ENCODE measurements at places on chromosomes 13 and 19.

DNA sequence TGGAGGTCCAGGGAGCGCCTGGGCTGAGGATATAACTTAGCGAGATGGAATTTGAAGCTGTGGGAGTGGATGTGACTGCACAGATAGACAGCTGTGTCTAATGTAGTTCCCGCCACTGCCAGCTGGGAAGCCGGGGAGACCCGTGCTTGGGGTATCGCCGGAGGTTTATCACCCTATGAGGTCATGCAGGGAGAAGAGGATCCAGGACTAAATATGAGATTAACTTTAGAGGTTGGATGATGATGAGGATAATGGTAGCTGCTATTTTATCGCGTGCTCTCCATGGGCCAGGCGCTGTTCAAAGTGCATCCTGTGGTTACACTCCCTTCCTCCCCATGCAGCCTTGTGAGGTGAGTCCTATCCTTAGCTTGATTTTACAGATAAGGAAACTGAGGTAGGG, 19.9 kb downstream of the SSC5D start:
- no peak for DNase-seq

GRCh38 chr13:106471957-106472543, 63.4 kb downstream of the EFNB2 start:
- no peak for DNase-seq

- DNase-seq = no peak
Observed at GRCh38 chr13:25249001-25249543, 38.2 kb downstream of the MTMR6 start.

DNA sequence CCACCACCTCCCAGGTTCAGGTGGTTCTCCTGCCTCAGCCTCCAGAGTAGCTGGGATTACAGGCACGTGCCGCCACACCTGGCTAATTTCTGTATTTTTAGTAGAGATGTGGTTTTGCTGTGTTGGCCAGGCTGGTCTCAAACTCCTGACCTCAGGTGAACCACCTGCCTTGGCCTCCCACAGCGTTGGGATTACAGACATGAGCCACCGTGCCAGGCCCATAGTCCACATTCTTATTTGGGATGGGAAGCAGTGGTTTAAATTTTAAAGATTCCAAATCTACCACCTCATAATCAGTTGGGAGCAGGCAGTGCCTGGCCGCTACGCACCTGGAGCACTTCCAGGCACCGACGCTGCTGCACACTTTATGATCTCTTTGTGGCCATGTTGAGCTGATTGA, 160.6 kb upstream of the SOX1 start:
- DNase-seq = no peak

DNA sequence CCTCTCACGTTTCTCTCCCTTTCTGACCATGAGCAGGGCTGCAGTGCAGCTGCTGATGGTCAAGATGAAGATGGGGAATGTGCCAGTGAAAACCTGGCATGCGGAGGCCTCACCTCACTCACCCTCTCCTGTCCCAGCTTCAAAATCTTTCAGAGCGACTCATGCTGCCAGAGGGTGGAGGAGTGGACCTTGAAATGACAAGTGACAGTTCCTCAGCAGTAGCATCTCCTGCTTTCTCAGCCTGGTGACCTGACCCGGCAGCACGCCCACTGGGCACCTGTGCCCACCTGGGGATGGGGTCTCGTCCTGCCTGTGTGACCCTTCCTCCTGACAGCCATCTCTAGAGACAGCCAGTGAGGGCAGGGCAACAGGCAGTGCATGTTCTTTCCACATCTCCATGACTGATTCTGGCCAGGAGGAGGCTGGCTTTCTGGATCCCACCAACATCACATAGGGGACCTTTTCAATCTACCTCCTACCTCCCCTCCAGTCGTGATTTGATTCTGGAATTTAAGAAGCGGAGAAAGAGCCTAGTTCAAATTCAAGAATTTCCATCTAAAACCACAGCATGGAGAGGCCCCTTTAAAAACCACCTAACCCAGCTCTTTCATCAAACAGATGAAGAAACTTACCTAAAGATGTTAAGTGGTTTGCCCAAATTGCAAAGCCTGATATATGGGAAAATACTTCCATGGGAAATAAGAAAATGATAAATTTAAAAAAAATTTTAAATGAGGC, 45.8 kb downstream of the RFX2 start:
- DNase-seq = no peak

DNA sequence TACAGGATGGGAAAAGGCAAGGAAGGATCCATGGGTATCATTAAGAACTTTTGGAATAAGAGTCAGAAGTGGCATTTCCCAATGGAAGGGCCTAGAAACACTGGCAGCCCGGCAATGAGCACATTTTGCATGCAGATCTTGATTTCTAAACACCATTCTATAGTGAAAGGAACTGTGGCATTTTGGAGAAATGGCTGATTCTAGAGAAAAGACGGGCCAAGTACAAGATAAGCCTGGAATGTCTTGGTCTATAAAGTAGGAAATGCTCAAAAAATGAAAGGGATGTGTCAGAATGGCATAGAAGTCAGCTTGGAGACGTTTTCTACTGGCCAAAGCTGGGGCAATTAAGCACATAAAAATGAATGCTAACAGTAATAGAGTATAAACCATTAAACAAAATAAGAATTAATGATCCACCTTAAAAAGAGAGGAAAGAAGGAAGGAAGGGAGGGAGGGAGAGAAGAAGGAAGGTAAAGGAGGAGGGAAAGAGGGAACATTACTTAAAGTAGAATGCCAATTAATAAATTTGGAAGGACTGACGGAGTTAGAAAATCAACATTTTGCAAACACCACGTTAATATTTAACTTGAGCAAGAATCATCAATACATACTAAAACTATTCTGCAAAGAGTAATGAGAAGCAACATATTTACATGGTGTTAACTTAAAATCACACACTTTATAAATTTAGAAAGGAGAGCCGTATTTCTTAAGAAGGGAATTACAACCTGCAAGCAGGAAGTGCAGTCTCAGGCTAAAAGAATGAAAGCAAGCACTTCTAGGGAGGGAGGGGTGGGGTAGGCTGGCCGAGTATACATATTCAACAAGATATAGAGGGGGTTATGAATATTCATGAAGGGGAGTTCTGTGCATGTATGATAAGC, 78.9 kb downstream of the ANKRD10 start:
- no peak for DNase-seq

DNA sequence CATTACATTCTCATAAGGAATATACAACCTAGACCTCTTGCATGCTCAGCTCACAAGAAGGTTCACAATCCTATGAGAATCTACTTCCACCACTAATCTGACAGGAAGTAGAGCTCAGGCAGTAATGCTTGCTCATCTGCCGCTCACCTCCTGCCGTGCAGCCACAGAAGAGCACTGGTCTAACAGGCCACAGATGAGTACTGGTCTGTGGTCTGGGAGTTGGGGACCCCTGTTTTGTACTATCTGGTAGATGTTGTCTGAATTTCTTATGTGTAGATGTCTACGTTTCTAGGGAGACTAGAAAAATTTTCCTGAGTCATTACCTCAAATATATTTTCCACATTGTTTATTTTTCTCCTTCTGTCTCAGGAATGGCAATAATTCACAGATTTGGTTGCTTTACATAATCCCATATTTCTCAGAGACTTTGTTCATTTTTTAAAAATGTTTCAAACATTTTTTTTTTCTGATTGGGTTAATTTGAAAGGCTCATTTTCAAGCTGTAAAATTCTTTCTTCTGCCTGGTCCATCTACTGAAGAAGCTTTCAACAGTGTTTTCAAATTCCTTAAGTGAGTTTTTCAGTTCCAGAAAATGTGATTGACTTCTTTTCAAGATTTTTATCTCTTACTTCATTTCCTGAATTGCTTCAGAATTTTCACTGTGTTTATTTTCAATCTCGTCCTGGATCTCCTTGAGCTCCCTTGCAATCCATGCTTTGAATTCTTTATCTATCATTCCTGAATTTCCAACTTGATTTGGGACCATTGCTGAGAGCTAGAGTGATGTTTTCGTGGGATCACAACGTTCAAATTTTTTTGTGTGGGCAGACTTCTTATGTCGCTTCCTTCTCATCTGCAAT, 1322.2 kb downstream of the PCDH9 start:
- DNase-seq = no peak

DNA sequence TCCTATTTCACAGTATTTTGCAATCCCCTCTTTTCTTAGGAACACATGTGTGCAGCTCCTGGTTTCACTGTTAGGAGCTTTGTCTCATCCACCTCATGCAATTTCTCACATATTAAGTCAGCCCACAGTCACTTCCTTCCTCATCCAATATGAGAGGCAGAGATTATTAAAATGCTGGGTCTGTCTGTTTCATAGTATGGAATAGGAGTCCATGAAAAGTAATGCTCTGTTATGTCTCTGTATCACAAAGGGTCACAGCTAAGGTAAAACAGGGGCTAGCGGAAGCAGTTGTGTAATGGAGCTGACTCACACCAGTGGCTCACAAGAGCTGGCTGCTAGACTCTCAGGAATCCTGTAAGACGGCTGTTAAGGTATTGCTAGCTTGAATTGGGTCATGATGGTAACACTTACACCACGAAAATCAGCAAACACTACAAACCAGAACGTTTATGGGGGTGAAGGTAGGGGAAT, 216.5 kb downstream of the EFNB2 start:
- DNase-seq = no peak

DNA sequence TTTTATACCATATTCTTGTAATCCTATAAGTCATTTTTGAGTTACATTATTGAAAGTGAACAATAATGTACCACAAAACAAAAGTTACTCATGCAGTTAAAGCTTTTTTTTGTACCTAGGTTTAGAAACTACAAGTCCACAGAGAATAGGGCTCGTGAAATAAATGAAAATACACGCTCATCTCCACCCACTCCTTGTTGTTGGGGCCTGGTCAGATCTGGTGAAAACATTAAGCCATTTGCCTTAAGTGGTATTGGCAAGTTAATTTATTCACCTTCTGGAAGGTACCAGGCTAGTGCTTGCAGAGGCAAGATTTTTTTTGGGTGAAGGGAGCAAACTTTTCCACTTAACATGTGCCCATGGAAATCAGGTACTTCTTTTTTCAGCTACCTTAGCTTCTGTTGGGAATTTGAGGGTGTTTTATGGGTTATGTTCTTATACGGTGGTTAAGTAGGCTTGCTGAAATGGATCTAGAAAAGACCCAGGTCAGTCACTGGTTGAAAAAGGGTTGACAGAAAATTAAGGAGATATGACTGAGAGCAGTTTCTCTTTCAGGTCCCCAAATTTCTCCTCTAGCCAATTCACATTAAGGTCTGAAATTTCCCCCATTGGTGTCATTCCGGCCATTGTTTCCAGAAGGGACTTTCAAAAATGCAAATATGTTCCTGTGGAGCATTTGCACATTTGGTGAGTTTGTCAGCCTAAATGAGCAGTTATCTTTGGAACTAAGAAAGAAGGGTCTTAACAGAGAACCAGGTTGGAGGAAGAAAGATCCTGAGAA, 143.3 kb downstream of the KCNRG start:
- no peak for DNase-seq

DNA sequence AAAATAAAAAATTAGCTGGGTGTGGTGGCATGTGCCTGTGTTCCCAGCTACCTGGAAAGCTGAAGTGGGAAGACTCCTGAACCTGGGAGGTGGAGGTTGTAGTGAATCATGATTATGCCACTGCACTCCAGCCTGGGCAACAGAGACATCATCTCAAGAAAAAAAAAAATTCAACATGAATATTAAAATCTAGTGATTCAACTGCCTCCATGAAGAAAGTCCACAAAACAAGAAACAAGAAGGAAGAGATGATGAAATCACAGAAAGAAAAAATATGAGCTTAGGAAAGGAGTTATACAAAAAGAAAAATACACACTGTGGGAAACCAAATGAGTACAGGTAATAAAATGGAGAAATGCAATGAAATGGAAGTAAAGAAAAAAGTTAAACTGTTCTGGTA, 99.6 kb upstream of the SIAH3 start:
- no peak for DNase-seq

DNA sequence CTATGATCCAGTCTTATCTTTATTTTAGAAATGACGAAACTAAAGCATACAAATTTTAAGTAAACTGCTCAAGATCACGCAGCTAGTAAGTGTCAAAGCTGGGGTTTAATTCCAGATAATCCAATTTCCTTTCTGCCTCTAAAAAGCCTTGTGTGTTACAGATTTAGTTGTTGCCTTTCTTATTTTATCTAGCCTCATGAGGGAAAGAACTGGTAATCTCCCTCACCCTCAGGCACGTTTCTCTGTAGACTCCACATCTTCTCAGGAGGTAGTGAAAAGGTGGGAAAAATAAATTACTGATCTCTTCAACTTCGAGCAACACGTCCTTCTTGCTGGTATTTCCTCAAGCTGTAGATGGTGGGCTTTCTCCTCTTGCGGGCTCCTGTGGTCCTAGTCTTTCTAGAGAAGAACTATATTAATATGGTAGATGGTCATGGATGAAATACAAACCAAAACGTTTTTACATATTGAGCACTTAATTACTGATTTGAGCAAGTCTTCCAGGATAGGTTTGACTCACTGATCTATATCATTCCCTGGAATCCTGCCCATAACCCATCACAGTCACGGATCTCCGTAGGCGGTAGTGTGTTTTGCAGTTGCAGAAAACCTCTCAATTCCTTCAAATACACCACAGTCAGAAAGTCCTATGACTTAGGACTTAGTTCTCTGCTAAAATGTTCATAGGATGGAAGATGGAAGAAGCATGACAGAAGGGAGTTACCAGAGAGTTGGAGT, 519.5 kb downstream of the DCT start:
- no peak for DNase-seq

- no peak for DNase-seq
Observed at GRCh38 chr13:85266331-85266730, 532.9 kb downstream of the SLITRK6 start.

GRCh38 chr19:47573071-47574026, at the start of gene ZNF541:
Gene ZNF541 (minus strand): TSS chr19:47573148. CDS start chr19:47555856, 17,292 bp downstream.
- no peak for DNase-seq

GRCh38 chr19:49855676-49856573, 5.0 kb downstream of the PTOV1 start:
- DNase-seq = no peak

GRCh38 chr19:15549581-15549980, 41.3 kb downstream of the CYP4F22 start:
- DNase-seq = no peak

DNA sequence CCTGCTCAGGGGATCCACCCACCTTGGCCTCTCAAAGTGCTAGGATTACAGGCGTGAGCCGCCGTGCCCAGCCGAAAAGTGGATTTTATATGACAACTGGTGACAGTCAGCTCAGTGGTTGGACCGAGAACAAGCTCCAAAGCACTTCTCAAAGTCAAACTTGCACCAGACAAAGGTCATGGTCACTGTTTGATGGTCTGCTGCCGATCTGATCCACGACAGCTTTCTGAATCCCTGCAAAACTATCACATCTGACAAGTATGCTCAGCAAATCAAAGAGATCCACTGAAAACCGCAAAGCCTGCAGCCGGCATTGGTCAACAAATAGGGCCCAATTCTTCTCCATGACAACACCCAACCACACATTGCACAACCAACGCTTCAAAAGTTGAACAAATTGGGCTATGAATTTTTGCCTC, 21.6 kb upstream of the NAA16 start:
- DNase-seq = no peak

DNA sequence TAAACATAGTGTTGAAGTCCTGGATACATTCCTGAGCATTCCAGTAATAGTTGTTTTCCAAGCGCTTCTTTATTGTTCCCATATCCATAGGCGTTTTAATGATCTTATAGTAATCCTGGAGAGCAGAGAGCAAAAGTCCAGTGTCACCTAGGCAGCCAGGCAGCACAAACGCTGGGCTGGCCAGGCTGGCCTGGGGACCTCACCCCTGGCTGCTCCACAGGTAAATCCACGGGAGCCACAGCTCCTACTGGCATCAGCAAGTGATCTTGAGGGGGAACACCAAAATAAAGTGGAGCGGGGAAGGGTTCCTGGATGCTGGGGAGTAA, 36.6 kb upstream of the EPHX3 start:
- no peak for DNase-seq

GRCh38 chr19:16985403-16985802, 41.2 kb downstream of the CPAMD8 start:
- DNase-seq = no peak
